ENCODE measurements at places on chromosomes 2 and 18.
A peak's percentile ranks its signal among the peaks of the same experiment; 100 is the strongest.

DNA sequence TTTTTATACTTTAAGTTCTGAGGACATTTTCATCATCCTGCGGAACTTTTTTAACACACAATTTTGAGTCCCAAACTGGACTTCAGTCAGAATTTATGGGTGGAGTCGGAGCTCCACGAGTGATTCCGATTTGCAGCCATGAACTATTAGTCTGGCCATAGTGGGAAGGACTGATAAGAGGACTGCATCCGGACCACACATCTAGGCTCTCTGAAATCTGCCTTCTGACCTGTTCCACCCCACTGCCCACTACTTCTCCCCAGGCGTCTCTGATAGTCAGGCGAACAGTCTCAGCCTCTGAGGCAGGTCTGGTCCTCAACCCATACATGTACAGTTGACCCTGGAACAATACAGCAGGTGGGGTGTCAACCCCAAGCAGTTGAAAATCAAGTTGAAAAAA lies 5.2 kb downstream of the MRPL35 start:
- no peak for DNase-seq

DNA sequence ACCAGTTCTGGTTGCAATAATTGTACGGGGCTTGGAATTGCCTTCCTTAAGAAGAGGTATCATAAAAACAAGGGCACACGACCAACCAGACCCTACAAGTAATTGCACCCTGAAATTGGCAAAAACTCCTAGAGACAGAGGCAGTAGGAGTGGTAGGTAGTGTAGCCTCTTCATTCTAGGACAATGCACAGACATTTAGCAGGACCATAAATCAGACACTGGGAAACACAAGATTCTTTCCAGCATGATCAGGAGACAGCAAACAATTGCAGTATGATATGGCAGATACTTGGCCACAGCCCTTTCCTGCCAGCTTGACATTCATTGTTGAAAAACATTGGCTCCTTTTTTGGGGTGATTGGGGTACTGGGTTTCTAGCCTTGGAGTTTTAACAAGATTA lies 186.6 kb upstream of the PIK3C3 start:
- no peak for DNase-seq

DNA sequence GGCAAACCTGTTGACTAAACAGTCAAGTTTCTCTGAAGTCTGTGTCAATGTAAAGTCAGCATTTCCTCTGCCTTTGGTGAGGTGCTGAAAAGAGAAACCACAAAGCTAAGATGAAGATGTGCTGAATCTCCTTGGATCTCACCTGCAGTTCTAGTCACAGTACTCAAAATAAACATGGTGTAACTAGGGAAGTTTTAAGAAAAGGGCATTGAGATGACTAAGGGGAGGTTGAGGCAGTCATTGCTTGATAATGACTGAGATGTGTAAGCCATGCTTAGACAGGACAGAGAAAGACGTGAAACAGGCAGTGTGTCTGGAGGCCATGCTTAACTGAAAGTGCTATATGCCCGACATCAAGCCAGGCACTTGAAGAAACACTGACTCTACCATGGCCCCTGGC lies 1010.0 kb upstream of the CELF4 start:
- no peak for DNase-seq

- DNase-seq: no peak
Measured at GRCh38 chr2:1864981-1865421, 120.7 kb upstream of the PXDN start.

GRCh38 chr2:26945991-26946750 lies 24.3 kb upstream of the MAPRE3 start:
- DNase-seq: no peak

DNA sequence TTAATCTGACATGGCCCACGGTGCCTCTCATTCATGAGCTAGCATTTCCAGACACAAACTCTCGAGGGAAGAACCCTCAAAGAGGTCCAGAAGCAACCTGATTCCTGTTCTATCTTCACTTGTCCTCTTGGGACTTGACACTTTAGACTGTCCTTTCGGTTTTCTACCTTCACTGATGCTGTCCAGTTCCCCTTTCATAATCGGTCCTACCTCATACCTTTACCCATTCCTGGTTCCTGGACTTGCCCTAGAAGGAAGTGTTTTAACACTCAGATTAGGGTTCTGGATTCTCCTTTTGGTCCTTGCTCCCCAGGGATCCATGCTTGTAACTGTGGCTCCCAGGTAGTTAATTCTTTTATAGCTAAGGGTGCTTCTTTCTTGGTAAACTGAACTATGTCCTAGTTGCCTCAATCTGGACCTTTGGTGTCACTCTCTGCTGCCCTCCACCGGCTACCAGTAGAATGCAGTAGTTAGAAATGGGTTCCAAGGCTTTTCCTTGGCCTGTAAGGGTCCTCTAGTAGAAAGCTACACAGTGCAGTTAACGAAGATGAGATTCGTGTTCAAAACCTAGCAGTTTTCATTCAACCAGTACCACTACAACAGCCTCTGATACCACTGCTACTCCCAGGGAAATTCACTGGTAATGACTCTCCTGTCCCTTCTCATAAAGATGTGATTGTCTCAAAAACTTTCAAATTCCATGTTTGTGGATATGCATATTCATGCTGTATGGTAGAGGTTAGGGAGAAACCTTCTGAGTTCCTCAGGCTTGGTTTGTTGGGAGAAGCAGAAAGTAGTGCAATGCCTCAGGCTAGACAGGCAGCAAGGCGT lies 178.1 kb upstream of the CYP26B1 start:
- peak; percentile 29 for DNase-seq

- no peak for DNase-seq
Measured at GRCh38 chr2:58620896-58621295, 379.8 kb upstream of the FANCL start.

DNA sequence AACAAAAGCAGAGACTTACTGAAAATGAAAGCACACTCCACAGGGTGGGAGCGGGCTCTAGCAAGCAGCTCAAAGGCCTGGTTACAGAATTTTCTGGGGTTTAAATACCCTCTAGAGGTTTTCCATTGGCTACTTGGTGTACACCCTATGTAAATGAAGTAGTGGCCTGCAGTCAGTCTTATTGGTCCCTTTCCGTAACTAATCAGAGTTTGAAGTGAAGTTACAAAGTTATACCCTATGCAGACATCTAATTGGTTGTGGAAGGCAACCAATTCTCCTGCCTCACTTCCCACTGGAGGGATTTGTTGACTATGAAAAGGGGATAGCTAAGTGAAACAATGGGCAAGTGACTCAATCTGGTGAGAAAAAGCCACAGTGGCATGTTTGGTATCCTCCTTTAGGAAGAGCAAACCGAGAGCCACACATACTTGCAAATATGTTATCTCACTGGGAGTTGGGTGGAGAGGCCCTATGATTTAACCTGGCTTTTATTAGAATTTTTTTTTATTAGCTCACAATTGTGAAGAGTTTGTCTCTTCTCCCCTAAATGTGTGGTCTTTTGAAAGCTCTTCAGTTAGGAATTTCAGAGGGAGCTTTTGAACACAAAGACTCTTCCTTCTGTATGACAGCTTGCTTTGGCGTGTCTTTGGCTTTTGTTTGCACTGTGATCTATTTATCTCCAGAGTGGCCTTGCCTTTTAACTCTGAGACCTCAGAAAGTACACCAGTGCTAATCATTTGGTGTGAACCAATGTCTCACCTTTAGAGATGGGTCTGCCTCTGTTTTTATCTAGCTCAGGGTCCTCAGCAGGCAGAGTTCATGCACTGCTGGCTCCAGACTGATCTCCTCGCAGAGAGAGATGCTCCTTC lies 69.6 kb downstream of the MAP4K4 start:
- DNase-seq: no peak

- no peak for DNase-seq
Measured at GRCh38 chr2:229888031-229888430, 33.8 kb downstream of the TRIP12 start.

GRCh38 chr18:7059276-7059675 lies 58.3 kb downstream of the LAMA1 start:
- DNase-seq: no peak

DNA sequence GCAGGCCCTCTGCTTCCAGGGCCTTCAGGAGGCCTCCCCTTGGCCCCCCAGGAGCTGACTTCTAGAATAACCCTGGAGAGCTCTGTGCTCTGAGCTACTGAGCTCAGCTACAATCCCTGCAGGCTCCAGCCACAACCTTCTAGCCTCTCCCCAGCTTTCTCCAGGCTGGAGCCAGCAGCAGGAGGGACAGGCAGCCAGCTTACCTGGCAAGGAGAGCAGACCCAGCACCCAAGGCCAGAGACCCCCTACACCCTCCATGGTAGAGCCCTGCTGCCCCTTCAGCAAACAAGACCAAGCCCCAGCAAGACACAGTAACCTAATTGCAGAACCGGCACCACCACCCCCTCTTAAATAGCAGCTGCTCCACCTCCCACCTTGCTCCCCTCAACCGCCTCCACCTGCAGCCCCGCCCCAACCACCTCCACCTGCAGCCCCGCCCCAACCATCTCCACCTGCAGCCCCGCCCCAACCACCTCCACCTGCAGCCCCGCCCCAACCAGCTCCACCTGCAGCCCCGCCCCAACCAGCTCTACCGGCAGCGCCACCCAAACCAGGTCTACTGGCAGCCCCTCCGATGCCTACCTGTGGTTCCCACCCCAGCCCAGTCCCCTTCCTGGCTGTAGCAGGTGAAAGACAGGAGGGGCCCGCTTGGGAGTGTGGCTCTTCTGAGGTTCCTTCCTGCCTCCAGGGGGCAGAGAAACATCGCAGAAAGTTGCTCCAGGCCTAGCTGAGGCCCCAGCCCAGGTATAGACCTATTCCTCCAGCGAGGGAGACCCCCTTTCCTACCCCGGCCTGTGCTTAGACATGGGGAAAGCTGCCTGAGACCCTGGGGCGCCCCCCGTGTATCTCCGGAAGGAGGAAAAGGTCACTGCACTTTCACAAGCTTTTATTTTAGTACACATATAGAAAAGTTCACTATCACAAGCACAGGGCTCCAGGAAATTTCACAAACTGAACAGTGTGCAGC lies at the start of gene ASTL:
Gene ASTL (minus strand): TSS at position 324 of the 967 bp plus-strand sequence. CDS start 66 bp downstream, at position 258.
- peak; percentile 91 for DNase-seq

- DNase-seq: no peak
Measured at GRCh38 chr2:8394569-8395359, 287.1 kb upstream of the ID2 start.

- no peak for DNase-seq
Measured at GRCh38 chr2:124524155-124524915, 499.2 kb downstream of the CNTNAP5 start.

DNA sequence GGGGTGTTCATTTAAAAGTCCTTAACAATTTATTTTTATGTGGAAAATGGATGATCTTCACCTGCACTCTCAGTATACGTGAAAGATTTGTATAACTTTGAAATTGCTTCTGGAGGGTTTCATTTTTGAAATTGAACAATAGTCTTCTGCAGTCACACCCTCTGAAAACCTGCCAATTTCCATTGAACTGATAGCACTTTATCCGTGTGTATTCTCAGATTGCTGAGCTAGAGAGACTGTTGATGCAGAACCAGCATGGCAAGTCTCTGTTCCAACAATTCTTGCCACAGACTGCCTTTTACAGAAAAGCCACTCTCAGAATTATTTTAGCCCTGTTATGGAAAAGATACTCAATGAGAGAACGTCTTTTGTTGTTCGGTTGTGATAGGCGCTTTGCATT lies 6.6 kb upstream of the GULP1 start:
- DNase-seq: no peak

DNA sequence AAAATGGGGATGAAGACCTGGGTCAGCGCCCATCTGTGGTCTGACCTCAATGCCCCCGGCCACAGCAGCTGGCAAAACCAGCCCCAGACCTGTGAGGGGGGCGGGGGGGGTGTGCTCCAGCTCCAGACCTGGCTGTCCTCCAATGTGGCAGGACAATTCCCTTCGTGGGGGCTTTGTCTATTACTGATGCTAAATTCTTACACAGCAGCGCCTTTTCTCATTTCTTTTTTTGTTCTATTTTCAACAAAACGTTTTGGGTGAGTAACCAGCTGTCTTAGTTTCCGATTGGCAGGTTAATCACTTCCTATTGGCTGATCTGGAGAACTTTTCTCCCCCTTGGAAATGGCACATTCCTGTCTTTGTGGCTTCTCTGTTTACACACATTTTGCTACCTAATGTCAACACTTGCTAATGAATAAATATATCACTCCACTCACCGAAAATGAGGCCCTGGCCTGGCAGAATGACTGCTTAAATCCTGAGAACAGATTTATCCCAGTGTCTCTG lies 4.4 kb downstream of the SMAD7 start:
- no peak for DNase-seq

GRCh38 chr18:22933206-22933965 lies at the start of gene RBBP8:
Gene RBBP8, plus strand, starts transcription at chr18:22933328. Its CDS starts 3,524 bp downstream, at chr18:22936852.
- peak; percentile 69 for DNase-seq

- no peak for DNase-seq
Measured at GRCh38 chr2:208097313-208097712, 27.0 kb downstream of the CRYGD start.

- DNase-seq: no peak
Measured at GRCh38 chr2:74863802-74864248, 29.9 kb downstream of the HK2 start.

GRCh38 chr2:172021955-172022354 lies 22.2 kb downstream of the METAP1D start:
- no peak for DNase-seq

DNA sequence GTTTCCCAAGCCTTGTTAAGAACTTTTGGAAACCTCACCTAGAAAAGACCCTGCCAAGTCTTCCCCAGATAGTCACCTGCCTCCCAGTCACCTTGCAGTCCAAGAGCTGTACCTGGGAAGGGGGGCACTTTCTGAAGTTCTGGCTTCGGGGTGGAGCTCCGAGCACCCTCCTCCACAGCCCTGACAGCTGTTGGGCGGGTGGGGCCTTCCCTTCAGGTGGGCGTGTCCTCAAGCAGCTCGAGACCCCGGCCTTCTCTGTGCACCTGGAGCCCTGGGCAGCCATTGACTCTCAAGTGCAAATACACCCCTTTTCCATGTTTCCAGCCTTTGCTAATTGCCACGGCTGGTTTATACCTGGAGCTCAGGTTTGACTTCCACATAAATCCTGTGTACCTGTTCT lies 37.0 kb upstream of the IGFBP5 start:
- DNase-seq: no peak

GRCh38 chr2:219699440-219699821 lies 72.0 kb downstream of the SLC4A3 start:
- DNase-seq: no peak

DNA sequence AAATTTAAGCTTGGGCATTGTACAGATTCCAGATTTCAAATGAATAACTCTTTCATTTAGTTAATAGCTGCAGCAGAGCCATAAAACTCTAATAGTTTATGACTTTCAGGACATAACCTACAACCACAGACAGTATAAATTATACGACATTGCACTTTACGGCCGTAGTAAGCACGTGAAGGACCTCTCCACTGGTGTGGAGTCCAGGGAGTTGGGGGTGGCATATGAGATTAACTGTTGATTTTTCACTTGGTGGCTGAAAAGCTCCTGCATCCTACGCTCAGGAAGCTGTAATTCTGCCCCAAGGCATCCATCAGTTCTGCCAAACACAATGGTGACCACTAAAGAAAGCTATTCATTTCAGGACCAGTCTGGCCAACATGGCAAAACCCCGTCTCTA lies 376.2 kb downstream of the SOX11 start:
- DNase-seq: no peak

DNA sequence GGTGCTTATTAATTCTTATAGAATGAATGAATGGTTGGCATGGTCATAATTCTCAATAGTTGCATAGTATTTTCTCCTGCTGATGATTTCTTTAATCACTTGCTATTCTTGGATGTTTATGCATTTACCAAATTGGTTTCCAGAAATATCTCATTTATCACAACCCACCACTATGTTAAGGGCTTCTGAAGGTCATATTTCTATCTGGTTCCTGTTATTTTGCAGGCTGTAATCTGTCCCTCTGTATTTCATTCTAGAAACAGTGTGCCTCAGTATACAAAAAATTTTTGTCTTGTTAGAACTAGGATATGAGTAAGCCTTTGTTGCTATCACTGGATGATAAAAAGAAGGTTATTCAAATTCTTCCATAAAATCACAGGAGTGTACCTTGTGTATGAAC lies 6.1 kb upstream of the ATP8B1 start:
- DNase-seq: no peak

Measured in HuH-7 (cell line).